Pancreas (tissue), 10 donors: ENCODE measurements at places on chromosomes 3 and 15. TPM values are rescaled to one million over a fixed set of nuclear protein-coding genes. Genes with fewer than 3 reads are reported as not detected.
A peak's percentile ranks its signal among the peaks of the same experiment; 100 is the strongest.

DNA sequence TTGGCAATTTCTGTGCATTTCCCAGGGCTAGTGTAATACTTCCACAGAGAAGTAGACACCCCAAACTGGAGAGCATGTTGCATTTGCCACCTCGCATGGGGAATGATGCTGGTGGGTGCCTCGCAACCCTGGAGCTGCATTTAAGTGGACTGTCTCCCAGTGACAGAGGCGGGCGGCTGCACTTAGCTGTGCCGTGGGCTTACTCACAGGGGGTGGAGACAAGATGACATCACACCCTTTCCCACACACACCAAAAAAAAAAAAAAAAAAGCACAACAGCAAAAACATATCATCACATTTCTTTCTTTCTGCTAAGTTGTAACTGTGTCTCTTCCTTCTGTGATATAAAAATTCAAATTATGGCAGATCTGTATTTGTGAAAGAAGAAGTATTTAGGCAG, at the start of gene ABI3BP:
TSS of gene ABI3BP (minus strand) at position 113 of the 400 bp plus-strand sequence. CDS start at position 76, 37 bp downstream.
- H3K27ac ChIP-seq = peak within 1 kb of the TSS; percentile 62
- DNase-seq = peak; percentile 65
- peaks cover 9% of the 10 kb centered on the region for H3K4me1 ChIP-seq
- H3K4me3 ChIP-seq = peak within 1 kb of the TSS; percentile 3
- H3K27me3 ChIP-seq = no peaks in the 10 kb centered on the region

GRCh38 chr3:150727653-150728502, 24.2 kb upstream of the ERICH6 start:
- no peaks in the 10 kb centered on the region for H3K27me3 ChIP-seq
- no peak overlapping the region for H3K27ac ChIP-seq
- no peak overlapping the region for H3K4me3 ChIP-seq
- no peak for DNase-seq
- peaks cover 4% of the 10 kb centered on the region for H3K4me1 ChIP-seq
- no peaks in the 10 kb centered on the region for H3K36me3 ChIP-seq

DNA sequence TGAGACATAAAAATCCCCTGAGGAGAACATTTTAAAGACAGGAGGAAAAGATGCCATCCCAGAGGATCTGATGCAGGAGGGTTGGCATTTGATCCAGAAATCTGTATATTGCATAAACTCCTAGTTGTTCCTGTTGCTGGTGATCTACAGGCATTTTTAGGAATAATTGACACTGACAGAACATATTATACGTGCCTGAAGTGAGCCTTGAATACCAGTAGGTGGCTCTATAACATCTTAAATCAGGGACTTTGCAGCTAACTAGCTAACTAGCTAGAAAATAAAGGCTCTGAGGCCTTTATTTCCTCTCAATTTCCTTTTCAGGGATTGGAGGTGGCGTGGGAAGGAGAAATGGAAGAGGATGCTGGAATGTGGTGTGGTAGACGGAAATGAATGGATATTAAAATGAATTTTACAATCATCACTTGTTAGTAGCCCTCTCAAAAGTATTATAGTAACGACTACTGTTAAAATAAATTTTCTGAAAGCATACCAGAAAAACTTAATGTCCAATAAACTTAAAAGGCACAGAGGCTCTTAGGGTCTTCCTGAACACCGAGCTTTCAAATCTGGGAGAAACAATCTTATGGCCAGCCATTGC, 73.8 kb upstream of the ZBED2 start:
- DNase-seq = no peak
- no peaks in the 10 kb centered on the region for H3K4me1 ChIP-seq
- no peak overlapping the region for H3K27ac ChIP-seq
- no peak overlapping the region for H3K4me3 ChIP-seq
- no peaks in the 10 kb centered on the region for H3K27me3 ChIP-seq

DNA sequence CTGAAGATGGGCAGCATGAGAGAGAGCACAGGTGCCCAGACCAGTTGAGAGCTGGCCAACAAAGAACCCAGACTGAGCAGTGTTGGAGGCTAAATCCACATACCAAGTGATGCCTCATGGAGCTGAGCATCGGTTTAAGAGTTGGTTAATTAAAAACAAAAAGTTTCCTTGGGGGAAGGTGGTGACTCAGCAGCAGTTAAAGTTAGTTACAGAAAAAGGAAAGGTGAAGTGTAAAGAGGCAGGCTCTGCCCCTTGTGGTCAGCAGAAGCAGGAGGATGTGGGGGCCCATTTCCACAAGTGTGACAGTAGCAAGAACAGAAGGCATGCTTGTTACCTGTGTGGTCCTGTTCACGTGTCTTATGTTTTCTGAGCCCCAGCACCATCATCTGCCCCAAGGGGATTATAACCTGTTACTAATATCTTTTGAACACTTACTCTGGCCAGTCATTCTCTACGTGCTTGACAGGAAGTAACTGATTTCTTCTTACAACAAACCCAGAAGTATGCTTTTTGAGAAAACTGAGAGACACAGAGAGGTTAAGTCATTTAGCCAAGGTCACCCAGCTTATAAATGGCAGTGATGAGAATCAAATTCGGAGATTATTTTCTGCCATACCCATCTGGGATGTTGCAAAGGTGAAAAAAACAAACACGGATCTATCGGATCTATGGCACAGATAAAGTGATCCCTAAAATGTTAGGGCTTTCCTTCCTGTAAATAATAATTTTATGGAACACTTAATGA, 91.0 kb downstream of the EPHB1 start:
- no peaks in the 10 kb centered on the region for H3K4me1 ChIP-seq
- no peak overlapping the region for H3K4me3 ChIP-seq
- DNase-seq = no peak
- H3K36me3 ChIP-seq = no peaks in the 10 kb centered on the region

- peak overlapping the region; percentile 83 for H3K27ac ChIP-seq
- H3K36me3 ChIP-seq = no peaks in the 10 kb centered on the region
- peaks cover 5% of the 10 kb centered on the region for H3K4me1 ChIP-seq
These were observed 632 bp downstream of the MTHFS start for GRCh38 chr15:79896131-79896633.

GRCh38 chr15:55481842-55482241, 26.2 kb downstream of the DNAAF4 start:
- H3K27me3 ChIP-seq = no peaks in the 10 kb centered on the region
- no peak overlapping the region for H3K4me3 ChIP-seq
- no peaks in the 10 kb centered on the region for H3K4me1 ChIP-seq

GRCh38 chr3:142958707-142959106, 4.8 kb downstream of the PAQR9 start:
- no peak overlapping the region for H3K27ac ChIP-seq
- peaks cover 4% of the 10 kb centered on the region for H3K27me3 ChIP-seq
- no peaks in the 10 kb centered on the region for H3K4me1 ChIP-seq
- no peak for DNase-seq
- no peak overlapping the region for H3K4me3 ChIP-seq

GRCh38 chr15:70284438-70285214, 186.9 kb upstream of the TLE3 start:
- no peaks in the 10 kb centered on the region for H3K36me3 ChIP-seq
- DNase-seq = peak; percentile 91
- no peak overlapping the region for H3K4me3 ChIP-seq
- peaks cover 9% of the 10 kb centered on the region for H3K4me1 ChIP-seq
- H3K27me3 ChIP-seq = no peaks in the 10 kb centered on the region

Gene ERICH6
- not detected for polyA plus RNA-seq

Gene ITIH1
- polyA plus RNA-seq = 1.1 TPM

Gene PEX5L
- polyA plus RNA-seq = 7.3 TPM

Gene GOLGA8O
- polyA plus RNA-seq = 1.0 TPM

Gene CPN2
- not detected for polyA plus RNA-seq
